ENCODE measurements at places on chromosomes 3 and 15.

- no peak for DNase-seq
Observed at GRCh38 chr15:70576276-70576675, 187.1 kb downstream of the UACA start.

- DNase-seq = no peak
Observed at GRCh38 chr3:65878831-65879230, 159.9 kb downstream of the MAGI1 start.

GRCh38 chr3:82030916-82031315 is 269.5 kb upstream of the GBE1 start:
- DNase-seq = no peak

GRCh38 chr3:152266221-152266995 is 2.3 kb upstream of the MBNL1 start:
- no peak for DNase-seq

GRCh38 chr3:176650478-176650877 is 546.8 kb downstream of the TBL1XR1 start:
- peak; percentile 31 for DNase-seq

DNA sequence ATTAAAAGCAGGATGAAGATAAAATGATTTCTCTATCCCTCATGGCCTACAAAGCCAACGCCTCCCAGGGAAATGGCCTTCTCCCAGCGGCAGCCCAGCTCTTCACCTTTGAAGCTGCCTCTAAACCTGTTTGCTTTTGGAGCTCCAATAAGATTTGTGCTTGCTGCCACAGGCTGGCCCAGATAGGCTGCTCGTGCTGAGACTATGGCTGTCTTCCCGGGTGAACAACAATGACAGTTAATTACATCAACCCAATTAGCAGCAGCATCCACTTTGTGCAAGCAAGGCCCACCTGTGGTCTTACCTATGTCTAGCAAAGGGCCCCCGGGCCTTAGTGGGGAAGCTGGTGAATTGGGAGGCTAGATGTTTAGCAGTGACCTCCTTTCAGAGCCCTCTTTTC is 179.6 kb downstream of the P3H2 start:
- DNase-seq = no peak

- DNase-seq = no peak
Observed at GRCh38 chr3:142982038-142982773, 18.7 kb upstream of the PAQR9 start.

GRCh38 chr3:52182196-52182595 is 15.8 kb upstream of the ALAS1 start:
- no peak for DNase-seq

DNA sequence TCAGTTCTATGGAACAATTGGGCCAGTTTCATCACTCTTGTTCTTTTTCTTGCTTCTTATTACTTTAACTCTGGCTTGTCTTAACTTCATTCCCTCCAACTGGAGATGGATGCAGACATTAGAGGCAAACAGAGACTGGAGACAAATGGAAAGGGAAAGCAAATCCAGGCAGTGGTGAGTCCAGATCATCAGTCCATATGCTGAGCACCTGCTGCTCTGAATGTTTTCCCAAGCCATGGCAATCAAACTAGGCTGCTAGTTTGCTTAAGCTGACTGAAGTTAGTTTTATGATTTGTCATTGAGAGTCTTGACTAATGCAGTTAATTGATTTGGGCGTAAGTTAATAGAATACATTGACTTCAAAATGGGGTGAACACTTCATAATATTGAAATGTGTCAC is 41.0 kb upstream of the TBC1D5 start:
- DNase-seq = no peak

DNA sequence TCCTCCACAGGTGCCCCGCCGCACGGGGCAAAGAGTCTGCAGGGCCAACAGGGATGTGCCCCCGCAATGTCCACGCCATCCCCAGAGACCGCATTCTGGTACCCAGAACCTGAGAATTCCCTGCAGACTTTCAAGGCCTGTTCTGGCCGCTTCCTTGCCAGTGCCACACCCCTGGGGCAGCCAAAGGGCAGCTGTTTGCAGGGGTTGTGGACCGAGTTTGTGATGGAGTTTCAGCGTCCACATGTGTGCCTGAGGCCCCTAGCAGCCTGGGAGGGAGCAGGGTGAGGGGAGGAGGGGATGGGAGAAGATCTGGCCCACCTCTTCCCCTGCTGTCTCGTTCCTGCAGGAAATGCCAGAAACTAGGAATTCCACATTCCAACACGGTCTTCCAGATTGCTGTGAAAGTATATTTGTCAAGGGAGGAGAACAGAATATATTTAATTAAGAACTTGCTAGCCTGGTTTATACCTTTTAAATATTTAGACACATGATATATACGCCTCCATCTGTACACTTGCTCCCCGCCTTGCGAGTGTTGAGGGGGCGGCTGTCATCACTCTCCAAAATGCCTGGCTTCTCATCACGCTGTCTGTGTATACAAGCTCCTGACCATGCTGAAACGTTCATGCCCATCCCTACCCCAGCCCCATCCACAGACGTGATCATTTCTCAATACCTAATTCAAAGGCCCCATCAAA is 31.1 kb upstream of the RASA2 start:
- DNase-seq = no peak

DNA sequence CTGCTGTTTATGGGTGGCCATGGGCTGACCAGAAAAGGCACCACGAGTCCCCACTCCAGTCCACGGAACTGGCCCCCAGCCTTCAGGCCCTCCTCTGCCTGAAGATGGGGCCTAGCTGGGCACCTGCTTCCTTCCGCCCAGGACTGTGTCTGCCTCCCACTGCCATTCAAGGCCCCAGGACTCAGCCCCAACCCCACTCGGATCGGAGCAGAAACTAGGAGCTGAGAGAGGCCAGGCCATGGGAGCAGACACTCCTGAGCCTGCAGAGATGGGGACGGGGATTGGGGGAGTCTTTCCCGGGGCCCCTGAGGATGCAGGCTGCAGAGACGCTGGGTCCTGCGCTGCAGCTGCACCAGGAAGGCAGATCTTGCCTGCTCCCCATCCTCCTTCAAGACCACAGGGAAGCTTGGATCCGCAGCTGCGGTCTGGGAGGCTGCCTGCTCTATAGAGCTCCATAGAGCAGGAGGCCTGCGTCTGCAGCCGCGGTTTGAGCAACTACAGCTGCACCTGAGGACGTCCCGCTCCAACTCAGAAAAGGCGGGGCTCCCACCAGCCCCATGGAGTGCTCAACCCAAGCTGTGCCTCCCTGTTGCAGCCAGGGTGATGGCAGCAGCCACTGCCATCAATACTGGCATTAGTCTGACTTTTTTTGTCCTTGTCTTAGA is 383.9 kb upstream of the TMCO5A start:
- no peak for DNase-seq

- DNase-seq = peak; percentile 25
Observed at GRCh38 chr15:38134252-38134651, 118.4 kb upstream of the SPRED1 start.

GRCh38 chr3:57856675-57857074 is 100.6 kb downstream of the SLMAP start:
- peak; percentile 51 for DNase-seq

- no peak for DNase-seq
Observed at GRCh38 chr3:67791620-67792019, 137.2 kb upstream of the SUCLG2 start.

DNA sequence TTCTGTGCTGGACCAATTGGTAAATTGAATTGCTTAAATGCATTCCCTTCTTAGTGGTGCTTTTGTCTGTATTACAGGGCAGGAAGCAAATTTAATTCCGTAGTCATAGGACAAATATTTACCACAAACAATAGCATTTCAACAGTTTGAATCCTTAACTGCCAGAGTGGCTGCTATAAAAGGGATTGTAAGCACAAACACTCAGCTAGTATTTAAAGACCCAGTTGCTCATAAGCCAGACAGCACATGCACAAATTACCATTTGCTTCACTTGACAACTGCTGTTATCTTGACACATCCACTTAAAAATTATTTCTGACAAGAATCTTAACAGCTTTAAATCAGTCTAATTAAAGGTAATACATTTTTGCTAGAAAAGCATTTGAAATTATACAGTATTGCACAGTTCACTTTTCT is 490.2 kb upstream of the ADAMTS9 start:
- no peak for DNase-seq

- DNase-seq = no peak
Observed at GRCh38 chr15:70806992-70807712, 43.8 kb upstream of the UACA start.

DNA sequence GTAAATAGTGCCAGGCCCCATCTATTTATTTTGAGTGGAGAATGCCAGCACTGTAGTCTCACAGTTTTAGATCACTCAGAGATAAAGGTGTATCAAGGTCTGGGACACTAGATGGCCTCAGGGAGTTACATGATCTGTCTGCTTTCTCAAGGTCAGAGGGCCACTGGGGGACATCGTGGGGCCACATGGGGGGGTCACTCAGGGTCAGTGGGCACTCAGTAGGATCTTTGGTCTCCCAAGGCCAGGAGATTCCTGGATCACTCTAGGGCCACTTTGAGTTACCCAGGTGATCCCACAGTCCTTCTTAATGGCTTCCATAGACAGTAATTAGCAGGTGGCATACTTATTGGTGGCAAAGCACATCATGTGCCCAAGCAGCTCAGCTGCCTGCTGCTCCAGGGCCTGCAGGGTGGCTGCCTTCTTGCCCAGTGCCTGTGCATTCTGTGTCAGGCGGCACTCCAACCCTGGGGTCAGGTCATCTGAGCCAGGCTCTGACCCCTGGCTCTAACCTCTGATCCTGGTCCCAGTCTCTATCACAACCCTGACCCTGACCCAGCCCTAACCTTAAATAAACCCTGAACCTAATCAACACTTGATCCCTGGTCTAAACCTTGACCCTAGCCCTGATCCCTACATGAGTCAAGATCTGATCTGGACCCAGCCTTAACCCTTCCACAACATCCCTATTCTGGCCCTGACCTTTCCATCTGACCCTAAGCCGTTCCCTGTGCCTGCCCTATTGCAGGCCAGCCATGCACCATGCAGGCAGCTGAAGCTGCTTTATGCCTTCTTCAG is 1.8 kb upstream of the LAMB2 start:
- DNase-seq = no peak

GRCh38 chr15:101378171-101378755 is 83.2 kb upstream of the SNRPA1 start:
- no peak for DNase-seq

- peak; percentile 7 for DNase-seq
Observed at GRCh38 chr3:97278506-97278905, 464.1 kb downstream of the EPHA6 start.

GRCh38 chr3:128703561-128703960 is 22.4 kb upstream of the RAB7A start:
- DNase-seq = no peak

- DNase-seq = no peak
Observed at GRCh38 chr3:31247850-31248562, 284.7 kb upstream of the STT3B start.

- DNase-seq = no peak
Observed at GRCh38 chr15:69648212-69648611, 195.6 kb downstream of the RPLP1 start.

GRCh38 chr15:52528564-52529340 is at the start of gene MYO5A:
Gene MYO5A (minus strand): TSS chr15:52528880. CDS start chr15:52528806, 74 bp downstream.
- peak; percentile 82 for DNase-seq

Measured in NAMALWA (cell line).